PC-9 (cell line): ENCODE measurements at places on chromosomes 7 and 10. TPM values are rescaled to one million over a fixed set of nuclear protein-coding genes. Genes with fewer than 3 reads are reported as not detected.

HMX3 gene
- not detected in 2 replicates for total RNA-seq

CLRN3 gene
- not detected in 2 replicates for total RNA-seq

CRHR2 gene
- not detected in 2 replicates for total RNA-seq

MYL10 gene
- total RNA-seq, result not detected in 2 replicates

FAM237B gene
- not detected in 2 replicates for total RNA-seq

MMD2 gene
- total RNA-seq, result not detected in 2 replicates

FFAR4 gene
- 0.25 TPM in 1 of 2 replicates, not detected in the other for total RNA-seq

DNA sequence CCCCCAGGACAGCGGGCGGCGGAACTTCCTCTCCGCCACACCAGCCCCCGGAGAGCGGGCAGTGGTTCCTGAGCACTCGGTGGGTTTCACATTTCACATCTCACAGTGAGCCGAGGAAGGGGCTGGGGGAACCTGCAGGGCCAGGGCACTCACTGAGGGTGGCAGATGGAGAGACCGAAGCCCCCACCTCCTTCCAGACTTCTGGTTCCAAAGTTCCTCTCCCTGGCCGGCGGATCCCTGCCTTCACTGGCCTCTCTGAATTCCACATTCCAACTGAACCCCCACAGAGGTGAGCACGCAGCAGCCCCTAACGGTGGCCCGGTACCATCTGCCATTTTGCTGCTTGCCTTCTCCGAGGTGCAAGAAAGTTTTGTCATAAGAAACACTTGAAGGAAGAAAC is 461.0 kb downstream of the PTPRN2 start:
- H3K27me3 ChIP-seq, result peaks cover 47% of the 10 kb centered on the region
- no peaks in the 10 kb centered on the region for H3K36me3 ChIP-seq
- H3K4me3 ChIP-seq, result no peak overlapping the region

- DNase-seq, result no peak
- H3K27me3 ChIP-seq, result peaks cover 53% of the 10 kb centered on the region
These were observed 251.2 kb upstream of the PPP2R2D start for GRCh38 chr10:131649617-131650016.

DNA sequence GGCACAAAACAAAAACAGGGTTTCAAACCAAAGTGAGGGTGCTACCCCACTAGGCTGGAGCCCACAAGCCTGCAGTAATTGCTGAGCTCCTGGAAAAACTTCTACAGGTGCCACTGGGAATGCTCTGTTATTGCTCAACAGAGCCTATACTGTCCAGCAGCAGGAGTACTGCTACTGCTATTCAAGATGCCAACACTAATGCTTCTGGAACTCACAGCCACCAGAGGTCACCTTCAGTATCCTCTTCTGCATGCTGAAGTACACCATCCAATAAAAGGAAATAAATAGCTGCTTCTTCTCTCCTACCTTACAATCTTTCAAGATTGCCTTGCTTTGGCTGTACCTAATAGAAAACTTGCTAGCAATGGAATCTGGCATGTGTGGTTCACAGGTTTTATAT is 222.0 kb downstream of the LRRN3 start:
- no peaks in the 10 kb centered on the region for H3K4me1 ChIP-seq
- H3K27me3 ChIP-seq, result no peaks in the 10 kb centered on the region
- H3K4me3 ChIP-seq, result no peak overlapping the region
- H3K36me3 ChIP-seq, result no peaks in the 10 kb centered on the region
- no peak overlapping the region for H3K27ac ChIP-seq
- no peak for DNase-seq

DNA sequence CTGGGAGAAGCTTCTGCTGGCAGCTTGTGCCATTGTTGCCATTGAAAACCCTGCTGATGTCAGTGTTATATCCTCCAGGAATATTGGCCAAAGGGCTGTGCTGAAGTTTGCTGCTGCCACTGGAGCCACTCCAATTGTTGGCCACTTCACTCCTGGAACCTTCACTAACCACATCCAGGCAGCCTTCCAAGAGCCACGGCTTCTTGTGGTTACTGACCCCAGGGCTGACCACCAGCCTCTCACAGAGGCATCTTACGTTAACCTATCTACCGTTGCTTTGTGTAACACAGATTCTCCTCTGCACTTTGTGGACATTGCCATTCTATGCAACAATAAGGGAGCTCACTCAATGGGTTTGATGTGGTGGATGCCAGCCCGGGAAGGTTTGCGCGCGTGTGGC is 220.7 kb downstream of the ADK start:
- no peak for DNase-seq
- H3K27me3 ChIP-seq, result no peaks in the 10 kb centered on the region
- no peak overlapping the region for H3K4me3 ChIP-seq
- no peaks in the 10 kb centered on the region for H3K4me1 ChIP-seq

DNA sequence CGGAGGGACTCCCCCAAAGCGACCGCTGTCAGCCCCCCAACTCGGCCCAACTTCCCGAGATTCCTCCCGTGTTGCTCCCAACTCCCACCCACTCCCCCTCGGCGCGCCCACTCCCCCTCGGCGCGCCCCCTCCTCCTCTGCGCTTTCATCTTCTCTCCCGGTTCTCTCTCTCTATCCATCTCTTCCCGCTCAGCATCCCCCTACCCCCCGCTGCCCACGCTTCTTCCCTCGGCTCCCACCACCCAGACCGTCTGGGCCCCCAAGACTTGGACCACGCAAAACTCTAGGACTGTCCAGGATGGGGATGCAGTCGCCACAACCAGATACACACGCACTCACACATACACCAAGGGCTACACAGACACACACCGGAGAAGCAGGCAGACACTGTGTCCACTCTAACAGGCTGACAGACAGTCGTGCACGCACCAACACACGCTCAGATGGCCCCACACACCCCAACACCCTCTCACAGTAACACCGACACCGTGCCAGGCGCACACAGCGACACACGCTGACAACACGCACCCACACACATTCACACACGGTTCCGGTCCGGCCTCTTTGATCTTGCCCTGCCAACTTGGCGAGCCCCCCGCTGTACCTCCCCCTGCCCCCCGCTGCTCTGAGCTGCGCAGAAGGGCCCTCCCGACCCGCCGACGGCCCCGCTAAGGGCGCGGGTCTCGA is 1.1 kb downstream of the GRID1 start:
- H3K27me3 ChIP-seq, result no peaks in the 10 kb centered on the region
- no peaks in the 10 kb centered on the region for H3K36me3 ChIP-seq
- no peak overlapping the region for H3K27ac ChIP-seq

DNA sequence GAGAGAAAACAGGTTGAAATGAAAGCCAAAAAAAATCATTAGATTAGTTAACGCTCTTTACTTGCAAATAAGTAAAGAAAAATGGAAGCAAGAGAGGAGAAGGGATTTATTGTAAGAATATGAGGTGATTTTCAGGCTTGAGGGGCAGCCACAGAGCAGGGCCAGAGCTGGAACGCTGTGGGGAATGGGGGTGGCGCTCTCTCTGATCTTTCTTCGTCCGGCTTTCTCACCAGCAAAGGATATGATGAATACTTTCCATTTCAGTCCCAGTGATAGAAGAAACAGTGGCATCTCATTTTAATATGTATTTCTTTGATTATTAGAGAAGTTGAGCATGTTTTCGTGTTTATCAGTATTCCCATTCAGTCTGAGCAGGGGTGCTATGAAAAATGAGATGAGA is 112.2 kb downstream of the SKIDA1 start:
- no peak overlapping the region for H3K27ac ChIP-seq
- DNase-seq, result no peak
- no peaks in the 10 kb centered on the region for H3K27me3 ChIP-seq
- no peak overlapping the region for H3K4me3 ChIP-seq
- H3K36me3 ChIP-seq, result no peaks in the 10 kb centered on the region

GRCh38 chr7:7272294-7272693 is 90.0 kb downstream of the C1GALT1 start:
- no peaks in the 10 kb centered on the region; the same call in 1 of the 2 replicates for H3K4me1 ChIP-seq
- H3K4me3 ChIP-seq, result no peak overlapping the region
- DNase-seq, result no peak
- no peaks in the 10 kb centered on the region for H3K27me3 ChIP-seq
- H3K27ac ChIP-seq, result peak overlapping the region; percentile 30
